ENCODE measurements at places on chromosomes 12 and 14.

DNA sequence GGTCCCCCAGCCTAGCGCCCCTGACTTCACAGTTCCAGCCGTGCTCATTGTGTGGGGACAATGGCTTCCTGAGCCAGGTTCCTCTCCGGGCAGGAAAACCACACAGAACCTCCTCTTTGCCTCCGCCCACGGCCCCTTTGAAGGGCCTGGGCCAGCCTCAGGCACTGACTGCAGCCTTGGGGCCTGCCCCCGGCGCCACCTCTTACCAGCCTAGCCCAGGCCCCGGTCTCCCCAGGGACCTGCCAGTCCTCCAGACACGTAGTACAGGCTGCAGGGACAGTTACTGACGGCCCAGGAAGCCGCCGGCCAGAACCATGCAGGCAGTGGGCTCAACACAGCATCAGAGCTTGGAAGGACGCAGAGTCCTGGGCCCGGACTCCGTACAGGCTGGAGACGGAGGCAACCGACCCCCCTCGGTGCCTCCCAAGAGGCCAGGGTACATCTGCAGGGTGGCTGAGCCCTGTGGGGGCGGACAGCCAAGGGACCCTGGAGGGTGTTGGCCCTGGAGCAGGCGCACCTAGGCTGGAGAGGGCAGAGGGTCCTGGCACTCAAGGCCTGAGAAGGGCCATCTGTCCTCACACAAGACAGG lies 20.9 kb upstream of the NUDT14 start:
- no peak for DNase-seq

GRCh38 chr14:24246765-24247212 lies 4.4 kb upstream of the TINF2 start:
- DNase-seq, result no peak

- DNase-seq, result peak; percentile 79
Measured at GRCh38 chr14:76917158-76917596, 91.0 kb downstream of the LRRC74A start.

DNA sequence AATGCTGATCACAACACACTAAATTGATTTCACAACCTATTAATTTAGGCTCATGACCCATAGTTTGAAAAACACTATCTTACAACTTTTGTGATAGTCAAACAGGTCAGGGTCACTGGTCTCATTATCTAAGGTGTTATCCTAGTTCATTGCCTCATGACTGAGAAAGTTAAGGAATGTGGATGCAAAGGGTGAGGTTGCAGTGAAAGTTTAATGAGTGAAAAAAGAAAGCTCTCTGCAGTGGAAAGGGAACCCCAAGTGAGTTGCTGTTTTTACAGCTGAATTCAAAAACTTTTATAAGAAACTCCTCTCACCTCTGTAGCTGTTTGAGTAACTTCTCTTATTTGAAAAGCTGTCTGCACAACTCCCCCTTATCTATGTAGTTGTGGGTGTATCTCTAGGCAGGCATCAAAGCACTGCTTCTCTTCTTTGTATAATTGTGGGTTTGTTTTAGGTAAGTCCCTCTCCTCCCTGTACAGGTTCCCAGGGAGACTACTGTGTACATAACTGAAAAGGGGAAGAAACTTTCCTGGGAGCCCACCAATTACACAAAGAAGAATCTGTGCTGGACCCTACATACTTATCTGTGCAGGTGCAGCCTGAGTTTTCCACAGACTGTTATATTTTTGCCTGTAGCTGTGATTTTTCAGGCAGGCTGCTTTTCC lies 18.9 kb downstream of the DNAL1 start:
- no peak for DNase-seq

- DNase-seq, result no peak
Measured at GRCh38 chr14:91387951-91388381, 29.7 kb downstream of the CCDC88C start.

DNA sequence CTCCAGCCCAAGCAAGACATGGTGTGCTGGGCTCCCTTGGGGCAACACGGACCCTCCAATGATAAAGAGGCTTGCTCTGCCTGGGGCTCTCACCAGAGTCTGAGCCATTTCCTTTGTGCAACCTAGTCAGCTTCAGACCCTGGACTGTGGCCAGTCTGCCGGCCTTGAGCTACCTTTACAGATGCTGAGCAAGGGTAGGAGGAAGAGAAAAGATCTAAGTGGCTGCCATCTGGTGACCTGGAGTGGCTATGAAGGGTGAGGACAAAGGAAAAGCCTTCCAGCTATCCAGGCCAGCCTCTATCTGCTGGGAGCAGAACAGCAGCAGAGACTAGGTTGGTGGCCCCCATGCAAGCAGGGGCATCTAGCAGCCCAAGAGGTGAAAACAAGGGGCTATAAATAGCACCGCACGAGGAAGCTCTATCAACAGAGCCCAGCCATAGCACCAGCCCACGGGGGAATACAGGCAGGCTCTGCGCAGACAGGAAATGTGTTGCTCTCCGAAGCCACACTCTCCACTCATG lies 230.1 kb downstream of the FOXN3 start:
- no peak for DNase-seq

DNA sequence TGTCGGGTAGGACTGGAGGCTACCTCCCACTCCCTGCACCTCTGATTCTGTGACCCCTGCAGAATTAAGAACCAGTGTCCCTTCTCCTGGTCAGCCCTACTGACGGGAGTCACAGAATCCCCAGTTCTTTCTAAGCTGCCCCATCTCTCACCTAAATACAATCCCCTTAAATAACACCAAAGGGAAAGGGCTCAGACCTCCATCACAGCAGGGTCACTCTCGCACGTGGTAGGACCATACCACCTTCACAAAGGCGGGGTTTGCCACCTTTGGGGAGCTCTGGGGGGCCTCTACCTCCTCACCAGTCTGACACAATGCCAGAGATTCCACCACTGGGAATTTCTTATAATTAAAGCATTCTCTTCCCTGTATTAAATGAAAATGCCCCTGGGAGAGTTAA lies 35.6 kb downstream of the DAD1 start:
- DNase-seq, result no peak

GRCh38 chr14:22903742-22904087 lies 15.2 kb downstream of the RBM23 start:
- DNase-seq, result no peak

DNA sequence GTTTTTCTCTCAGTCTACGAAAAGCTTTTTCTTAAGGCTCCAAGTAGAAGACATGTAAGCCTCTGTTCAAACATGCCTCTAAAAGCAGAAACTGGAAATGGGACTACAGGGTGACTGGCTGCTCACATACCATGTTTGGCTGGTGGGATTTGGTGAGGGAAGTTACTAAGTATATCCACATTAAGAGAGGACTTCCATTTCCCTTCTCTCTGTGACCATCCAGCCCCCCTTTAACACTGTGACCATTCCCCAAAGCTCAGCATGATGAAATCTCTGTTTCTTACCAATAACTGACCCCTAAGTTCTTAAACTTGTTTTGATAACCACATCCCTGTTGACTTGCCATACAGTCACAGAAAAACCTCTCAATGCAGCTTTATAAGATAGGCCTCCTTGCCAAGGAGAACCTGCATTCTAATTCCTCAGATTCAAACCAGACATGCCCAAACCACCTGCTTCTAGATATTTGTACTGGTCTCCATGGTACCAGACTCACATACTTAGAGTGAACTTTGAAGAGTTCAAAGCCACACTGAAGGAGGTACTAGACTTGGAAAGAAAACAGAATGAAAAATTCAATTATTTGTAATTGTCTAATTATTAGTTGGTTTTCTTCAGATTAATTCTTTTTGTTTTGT lies 102.2 kb downstream of the VEZT start:
- no peak for DNase-seq

GRCh38 chr14:39617537-39617936 lies 185.3 kb upstream of the FBXO33 start:
- no peak for DNase-seq

DNA sequence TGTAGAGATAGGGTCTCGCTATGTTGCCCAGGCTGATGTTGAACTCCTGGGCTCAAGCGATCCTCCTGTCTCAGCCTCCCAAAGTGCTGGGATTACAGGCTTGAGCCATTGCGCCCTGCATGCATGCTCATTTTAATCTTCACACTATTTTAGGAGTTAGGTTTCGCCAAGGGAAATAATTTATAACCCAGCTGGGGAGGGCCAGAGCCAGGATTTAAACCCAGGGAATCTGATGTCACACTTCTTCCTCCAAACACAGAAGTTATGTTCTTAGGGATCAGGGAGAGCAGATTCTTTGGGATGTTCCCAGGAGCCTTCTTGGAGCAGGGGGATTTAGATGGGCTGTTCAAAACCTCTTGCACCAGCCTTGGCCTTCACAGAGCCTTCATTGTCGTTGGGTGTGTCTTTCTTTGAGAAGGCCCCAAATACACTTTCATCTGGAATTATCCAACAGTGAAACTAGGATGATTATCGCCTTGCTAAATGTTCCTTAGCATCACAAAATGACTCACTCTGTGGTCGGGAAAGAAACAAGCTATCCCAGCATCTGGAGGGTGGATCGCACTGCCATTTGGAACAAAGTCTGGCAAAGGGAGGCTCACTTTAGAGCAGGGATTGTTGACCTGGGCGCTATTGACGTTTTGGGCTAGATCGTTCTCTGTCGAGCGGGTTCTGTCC lies 8.2 kb upstream of the PPP1CC start:
- DNase-seq, result peak; percentile 47

DNA sequence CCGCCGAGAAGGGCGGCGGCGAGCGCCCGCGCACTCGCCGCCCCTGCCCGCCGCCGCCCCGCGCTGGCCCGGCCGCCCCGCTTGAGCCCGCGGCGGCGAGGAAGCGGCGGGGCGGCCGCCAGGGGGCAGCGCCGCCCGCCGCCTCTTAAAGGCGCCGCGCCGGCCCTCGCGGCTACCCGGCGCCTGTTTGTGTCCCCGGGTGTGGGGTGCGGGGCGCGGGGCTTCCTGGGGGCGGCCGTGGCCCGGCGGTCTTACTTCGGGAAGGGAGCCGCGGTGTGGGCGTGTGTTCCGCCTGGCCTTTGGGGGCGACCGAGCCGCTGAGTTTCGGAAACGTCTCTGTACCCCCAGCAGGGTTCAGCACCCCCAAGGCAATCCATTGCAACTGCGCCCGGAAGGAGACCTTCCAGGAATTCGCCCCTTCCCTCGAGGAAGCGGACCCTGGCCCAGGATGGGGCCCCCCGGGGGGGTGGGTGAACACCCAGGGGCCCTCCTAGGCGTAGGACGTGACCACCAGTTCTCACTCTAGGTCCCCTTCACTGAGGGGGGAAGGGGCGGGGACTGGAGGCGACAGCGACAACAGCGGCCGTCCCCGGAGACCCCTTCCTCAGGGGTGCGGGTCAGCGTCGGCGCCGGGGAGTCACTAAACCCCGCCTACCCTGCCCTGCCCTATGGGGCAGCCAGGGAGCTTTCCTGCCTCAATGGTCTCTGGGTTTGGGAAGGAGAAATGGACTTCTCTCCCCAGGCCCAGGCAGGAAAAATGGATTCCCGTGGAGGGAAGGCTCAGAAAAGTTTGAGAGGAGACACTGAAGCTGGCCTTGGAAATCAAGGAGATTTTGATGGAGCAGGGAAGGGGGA lies at the start of gene ITPK1:
TSS of gene ITPK1 (minus strand) at position 105 of the 855 bp plus-strand sequence. CDS start 762 bp downstream, outside the sequence.
- DNase-seq, result peak; percentile 71

DNA sequence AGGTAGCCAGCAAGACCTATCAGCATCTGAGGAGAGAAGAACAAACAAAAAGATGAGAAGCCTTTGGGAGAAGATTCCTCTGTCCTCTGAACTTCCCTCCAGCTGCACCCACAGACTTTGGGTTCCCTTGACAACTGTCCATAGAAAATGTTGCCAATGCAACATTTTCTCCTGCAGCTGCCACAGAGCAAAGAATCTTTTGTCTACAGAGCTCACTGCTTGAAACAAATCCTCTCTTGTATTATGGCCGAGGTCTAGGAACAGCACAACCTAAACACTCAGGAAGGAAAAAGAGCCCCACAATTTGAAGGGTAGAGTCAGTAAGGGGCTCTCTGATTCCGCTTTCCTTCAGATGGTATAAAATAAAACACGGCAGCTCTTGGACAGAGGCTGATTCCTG lies 14.3 kb downstream of the POMT2 start:
- no peak for DNase-seq

- DNase-seq, result no peak
Measured at GRCh38 chr14:104894331-104895206, 29.5 kb downstream of the CEP170B start.

GRCh38 chr14:66398437-66398836 lies 87.7 kb upstream of the CCDC196 start:
- DNase-seq, result no peak

- no peak for DNase-seq
Measured at GRCh38 chr12:24386836-24387235, 437.4 kb upstream of the SOX5 start.

All from fibroblast of skin of right biceps (primary cell).